ENCODE measurements at places on chromosomes 6 and 20.

DNA sequence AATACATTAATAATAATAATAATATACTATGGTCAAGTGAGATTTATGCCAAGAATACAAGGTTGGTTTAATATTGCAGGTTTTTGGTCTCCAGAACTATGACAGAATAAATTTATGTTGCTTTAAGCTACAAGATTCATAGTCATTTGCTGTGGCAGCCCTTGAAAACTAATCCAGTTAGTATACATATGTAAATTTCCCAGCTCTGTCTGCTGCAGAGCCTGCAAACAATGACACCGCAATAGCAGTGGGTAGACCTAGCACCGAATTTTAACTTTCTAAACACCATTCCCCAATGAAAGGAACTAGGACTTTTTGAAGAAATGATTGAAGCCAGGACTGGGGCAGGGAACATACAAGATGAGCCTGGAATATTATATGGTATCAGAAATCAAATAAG, 647.7 kb upstream of the NRSN1 start:
- no peak for DNase-seq

DNA sequence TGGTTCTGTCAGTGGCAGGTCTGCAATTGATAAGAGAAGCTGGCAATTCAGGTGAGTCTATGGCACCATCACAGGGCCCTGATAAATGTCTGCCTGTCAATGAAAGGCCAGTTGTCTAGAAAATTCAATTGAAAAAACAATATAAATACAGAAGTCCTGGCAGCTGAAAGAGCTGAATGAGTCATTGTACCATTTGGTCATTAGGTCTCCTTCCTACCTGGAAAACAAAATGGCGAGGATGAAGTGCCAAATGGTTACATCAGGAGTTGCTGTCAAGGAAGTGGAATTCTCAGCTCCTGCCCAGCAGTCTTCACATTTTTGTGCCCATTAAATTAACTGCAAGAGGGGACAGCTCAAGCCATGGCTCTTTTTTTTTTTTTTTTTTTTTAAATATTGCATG, 37.7 kb downstream of the PEX7 start:
- no peak for DNase-seq

DNA sequence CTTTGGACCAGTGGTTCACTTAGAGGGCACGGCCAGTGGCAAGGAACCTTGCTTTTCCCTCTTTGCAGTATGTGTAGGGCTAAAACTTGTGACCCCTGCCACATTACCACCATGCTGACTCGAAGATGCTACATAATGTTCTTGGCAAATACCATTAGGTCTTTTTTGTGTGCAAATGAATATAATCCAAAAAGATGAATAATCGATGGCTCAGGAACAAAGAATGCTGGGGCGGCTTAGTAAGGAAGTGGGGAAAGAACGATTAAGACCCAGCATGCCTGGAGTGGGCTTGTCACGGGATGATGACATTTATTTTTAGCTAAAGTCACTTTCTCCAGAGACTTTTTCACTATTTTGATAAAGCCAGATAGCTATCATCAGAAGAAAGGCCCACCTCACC, 23.1 kb downstream of the CMTR1 start:
- DNase-seq, result no peak

DNA sequence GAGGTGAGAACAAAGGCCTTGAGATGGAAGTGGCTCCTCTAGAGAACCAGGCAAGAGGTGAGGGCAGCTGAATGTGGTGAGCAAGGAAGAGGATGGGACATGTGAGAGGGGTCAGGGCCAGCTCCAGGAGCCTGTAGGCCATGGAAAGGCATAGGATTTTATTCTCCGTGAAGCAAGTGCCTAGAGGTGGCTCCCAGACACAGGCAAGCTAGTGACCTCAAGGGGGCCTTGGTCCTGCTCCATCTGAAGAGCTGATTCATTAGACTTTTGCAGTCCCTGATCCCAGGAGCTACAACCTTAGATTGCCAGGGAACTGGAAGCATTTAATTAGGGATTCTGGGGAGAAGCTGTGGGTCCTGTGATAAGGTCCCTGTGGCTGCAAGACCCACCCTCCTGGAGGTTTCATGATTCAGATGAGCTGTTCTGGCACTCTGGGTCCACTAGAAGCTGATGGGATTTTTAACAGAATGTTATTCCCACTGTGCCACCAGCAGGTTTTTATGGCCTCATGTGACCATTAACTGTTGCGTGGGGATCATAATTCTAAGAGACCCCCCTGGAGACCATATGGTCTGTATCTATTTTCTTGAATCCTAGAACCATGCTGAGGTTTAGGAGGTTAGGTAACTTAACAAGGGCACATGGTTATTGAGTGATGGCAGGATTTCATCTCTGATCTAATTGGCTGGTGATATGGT, 90.5 kb downstream of the ELOVL5 start:
- no peak for DNase-seq

- no peak for DNase-seq
Observed at GRCh38 chr6:94213226-94213625, 793.9 kb upstream of the EPHA7 start.

GRCh38 chr6:29980511-29980910, 38.2 kb downstream of the HLA-A start:
- no peak for DNase-seq

DNA sequence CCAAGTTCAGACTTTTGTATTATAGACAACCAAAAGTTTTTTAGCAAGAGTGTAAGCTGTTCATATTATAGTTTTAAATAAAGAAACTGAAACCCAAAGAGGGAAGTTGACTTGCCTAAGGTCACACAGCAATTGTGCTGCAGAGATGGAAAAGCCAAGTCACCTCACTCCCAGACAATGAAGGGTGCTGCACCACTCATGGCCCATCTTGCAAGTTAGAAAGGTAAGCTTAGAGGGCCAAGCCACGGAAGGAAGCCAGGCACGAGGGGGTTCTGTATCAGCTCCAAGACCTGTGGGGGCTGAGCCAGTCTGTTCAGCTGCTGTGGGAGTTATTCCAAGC, 860 bp downstream of the DEFB124 start:
- DNase-seq, result no peak

DNA sequence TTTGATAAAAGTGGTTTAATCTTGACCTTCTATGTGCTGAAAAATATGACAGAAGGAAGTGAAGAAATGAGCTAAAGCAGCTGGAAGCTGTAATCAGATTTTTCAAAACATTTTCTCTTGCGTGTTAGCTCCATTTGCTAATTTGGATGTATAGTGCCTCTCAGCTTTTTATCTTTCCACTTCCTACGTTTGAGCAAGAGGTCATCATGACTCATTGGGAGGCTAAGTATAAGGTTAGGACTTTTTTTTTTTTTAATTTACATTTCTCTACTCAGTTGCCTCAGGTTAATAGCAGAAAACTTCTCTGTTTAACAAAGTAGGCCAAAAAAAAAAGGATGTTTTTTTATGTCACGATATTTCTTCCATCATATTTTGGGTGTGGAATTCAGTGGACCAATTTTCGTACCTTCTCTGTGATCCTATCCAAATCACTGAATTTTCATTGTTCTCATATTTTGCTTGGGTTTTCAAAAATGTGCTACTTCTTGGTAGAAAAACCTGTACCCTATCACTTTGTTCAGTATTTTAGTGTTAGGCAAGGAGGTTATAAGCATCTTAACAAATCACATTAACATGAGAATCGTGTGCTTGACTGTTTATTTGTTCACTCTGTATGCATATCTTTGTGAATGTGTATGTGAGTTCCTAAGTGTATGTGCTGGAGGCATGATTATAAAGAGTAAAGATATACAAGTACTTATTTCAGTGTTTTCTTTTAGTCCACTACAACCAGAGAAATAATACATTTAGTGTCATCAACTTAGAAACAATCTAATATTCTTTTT, 1028.3 kb upstream of the EYS start:
- no peak for DNase-seq
